ENCODE measurements at places on chromosomes 7 and 10.

DNA sequence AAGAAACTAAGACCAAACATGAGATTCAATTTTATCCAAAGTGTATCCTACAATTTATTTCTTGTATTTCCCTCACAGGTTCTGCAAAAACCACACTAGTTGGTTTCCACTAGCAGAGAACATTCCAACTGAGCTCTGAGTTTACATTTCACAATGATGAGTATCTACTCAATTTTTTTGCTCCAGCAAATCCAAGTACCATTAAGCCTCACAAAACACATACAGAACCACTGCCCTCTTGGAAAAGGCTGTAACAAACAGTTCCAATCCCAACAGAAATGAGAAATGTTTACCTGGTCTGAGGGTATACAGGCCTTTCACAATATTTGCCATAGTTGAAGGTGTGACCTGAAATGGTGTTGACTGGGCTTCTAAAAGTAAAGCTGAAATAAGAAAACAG lies 59.9 kb downstream of the CACUL1 start:
- no peak for DNase-seq

DNA sequence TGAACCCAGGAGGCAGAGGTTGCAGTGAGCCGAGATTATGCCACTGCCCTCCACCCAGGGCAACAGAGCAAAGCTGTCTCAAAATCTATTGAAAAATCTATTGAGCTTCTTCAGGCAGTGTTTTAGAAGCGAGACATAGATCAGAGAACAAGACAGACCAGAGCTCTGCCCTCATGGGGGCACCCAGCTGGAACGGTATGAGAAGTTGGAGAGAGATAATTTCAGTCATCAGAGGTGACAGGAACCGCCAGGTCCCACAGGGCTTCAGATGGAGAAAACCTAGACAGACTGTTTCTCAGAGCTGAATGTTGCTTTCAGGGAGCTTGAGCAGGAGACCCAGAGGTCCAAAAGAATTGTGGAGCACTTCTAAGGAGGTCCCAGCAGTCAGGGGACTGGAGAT lies 14.2 kb upstream of the GTF2IRD1 start:
- no peak for DNase-seq

GRCh38 chr10:5291501-5292195 lies 73.1 kb upstream of the UCN3 start:
- no peak for DNase-seq

- no peak for DNase-seq
Measured at GRCh38 chr7:2520761-2521290, 1.3 kb downstream of the LFNG start.

GRCh38 chr7:18860221-18860620 lies 257.2 kb downstream of the TWIST1 start:
- DNase-seq: no peak

DNA sequence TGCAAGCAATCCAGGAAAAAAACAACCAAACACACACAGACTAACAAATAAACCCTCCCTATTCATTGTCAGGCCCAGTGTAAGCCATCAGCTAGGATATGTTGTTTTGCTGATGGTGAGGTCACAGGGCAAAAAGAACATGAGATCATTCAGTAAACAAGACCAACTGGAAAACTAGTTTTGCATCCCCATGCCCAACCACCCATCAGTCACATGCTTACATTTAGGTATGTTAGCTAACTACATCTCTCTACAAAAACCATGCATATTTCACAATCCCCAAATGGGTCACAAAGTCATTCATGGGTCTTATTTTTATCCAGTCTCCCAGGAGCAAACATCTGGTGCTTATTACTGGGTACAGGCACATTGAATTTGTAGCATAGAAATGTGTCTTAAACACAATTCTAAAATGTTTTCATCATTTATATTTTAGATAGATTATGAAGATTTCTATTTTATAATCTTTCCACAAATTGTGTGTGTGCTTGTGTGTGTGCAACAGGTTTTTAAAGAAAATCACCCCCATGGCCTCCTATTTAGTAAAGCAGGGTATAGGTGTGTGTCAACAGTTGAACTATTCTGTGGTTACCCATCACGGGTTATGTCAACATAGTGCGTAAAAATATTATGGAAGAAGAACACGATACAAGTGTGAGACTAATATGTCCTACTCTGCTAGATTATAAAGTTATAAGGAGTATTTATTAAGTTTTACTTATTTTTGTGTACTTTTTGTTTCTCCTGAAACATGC lies 103.8 kb upstream of the AKR1E2 start:
- DNase-seq: no peak

DNA sequence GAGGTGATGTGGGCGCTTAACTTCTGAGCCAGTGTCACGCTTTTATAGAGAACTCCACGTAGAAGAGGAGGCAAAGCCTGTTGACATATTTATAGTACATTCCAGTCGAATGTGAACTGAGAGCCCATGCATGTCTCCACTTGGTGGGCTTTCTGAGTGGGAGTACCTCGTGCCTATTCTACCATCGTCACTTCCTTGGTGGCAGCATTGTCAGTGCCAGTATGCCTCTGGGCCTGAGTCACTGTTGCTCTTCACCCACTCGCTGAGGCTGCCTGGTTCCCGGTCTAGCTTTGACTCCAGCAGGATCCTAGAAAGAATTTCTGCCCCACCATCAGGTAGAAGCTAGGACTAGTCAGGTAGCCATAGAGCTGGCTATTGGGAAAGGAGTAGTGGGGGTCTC lies 30.0 kb upstream of the CDH23 start:
- no peak for DNase-seq

GRCh38 chr7:117674617-117675016 lies 194.8 kb downstream of the CFTR start:
- no peak for DNase-seq

- no peak for DNase-seq
Measured at GRCh38 chr7:64990216-64990615, 620 bp downstream of the ZNF117 start.

DNA sequence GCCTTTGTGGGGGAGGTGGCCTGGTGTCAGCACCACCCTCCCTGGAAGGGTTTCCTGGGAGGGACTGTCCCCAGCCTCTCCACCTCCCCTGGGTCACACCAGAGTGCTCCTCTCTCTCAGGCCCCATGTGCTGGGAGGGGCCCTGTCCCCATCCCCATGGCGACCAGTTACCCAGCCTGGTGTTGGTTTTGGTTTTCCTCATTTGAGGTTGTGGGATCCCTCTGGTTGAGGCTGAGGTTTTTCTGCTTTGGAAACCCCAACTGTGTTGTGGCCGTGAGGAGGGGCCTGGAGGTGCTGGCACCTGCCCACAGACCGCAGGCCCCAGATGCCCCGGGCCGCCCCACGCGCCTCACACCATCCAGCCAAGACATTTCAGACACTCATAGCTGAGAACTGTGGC lies 106.3 kb downstream of the GRK5 start:
- DNase-seq: no peak

DNA sequence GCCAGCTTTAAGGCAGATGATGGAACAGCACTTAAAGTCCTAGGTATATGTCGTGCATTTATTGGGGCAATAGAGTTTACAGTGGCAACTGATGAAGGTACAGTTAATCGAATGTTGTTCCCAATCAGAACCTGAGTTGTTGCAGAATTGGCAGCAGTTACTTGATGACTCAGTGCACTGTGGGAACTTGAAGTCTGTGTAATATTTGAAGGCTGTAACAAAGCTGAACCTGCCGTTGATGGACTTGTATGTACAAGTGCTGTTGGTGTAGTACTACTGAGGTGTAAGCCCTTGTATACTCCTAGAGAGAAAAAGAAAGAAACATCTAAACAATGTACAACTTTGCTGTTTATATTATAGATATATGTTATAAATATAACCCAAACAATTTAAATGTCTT lies 75.3 kb downstream of the EPC1 start:
- no peak for DNase-seq

GRCh38 chr7:8386926-8387550 lies 46.4 kb upstream of the NXPH1 start:
- DNase-seq: no peak

- peak; percentile 6 for DNase-seq
Measured at GRCh38 chr7:104552102-104552501, 223.7 kb downstream of the LHFPL3 start.

DNA sequence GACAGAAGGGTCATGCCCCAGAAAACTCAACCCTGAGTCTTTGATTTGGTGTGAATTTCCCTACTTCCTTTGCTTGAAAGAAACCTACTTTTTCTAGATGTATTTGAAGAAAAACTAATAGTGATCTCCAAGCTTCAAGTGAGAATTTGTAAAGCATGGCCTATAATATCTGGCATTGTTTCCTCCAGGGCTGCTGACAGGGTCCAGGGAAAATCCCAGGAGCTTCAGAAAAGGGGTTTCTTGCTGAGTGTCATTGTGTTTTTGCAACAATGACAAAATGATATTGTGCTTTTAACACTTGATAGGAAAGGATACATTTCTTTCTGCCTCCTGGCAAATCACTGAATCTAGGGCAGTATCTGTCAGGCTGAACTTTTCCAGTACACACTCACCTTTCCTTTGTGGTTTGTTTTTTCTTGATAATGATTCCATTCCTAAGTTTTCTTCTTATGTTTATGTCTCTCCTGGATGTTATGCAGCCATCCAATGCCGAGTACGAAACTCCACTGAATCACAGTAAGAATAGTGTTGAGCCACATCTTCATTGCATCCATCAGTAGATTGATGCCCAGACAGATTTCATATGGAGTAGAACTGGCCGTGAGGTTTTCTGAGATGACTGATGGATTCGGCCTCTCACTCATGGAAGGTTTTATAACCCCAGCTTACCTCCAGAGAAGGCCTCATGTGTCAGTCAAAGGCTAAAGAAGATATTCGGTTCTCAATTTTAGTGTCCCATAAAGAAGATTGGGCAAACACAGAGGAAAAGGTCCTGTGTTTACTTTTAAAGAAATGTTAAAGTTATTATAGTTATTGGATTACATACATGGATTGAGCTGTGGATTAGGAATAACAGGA lies 76.9 kb upstream of the STEAP1B start:
- no peak for DNase-seq

- DNase-seq: no peak
Measured at GRCh38 chr7:75055830-75056772, 17.5 kb downstream of the RCC1L start.

GRCh38 chr7:149669121-149669818 lies 104.1 kb downstream of the ZNF467 start:
- DNase-seq: no peak

GRCh38 chr7:54802841-54803240 lies 43.8 kb upstream of the SEC61G start:
- DNase-seq: no peak

DNA sequence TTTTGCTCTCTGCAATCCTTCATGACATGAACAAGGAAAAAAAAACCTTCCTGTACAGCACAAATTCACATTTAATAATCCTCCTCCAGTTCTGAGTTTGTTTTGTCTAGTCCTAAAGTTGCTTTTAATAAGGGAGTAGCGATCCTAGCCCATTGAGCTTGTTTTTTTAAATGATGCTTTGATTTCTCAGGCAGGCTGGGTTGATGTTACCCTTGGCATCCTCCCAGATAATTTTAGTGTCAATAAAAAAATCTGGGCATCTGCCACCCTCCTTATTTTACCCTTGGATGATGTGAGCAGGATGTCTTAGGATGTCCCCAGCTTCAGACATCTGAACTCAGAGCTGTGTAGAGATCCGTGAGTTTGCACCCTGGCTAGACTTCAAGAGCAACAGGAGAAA lies 33.9 kb upstream of the PROSER2 start:
- DNase-seq: no peak

GRCh38 chr7:150756858-150757257 lies 19.6 kb downstream of the GIMAP5 start:
- peak; percentile 29 for DNase-seq

GRCh38 chr7:143042159-143042789 lies 9.9 kb upstream of the OR6V1 start:
- DNase-seq: no peak

- no peak for DNase-seq
Measured at GRCh38 chr10:70300908-70301597, 17.2 kb upstream of the NPFFR1 start.

- no peak for DNase-seq
Measured at GRCh38 chr10:123751342-123752134, 85.4 kb downstream of the GPR26 start.

GRCh38 chr10:125538947-125539731 lies 143.8 kb downstream of the TEX36 start:
- DNase-seq: no peak

- DNase-seq: no peak
Measured at GRCh38 chr7:130781346-130781745, 47.3 kb upstream of the KLF14 start.

DNA sequence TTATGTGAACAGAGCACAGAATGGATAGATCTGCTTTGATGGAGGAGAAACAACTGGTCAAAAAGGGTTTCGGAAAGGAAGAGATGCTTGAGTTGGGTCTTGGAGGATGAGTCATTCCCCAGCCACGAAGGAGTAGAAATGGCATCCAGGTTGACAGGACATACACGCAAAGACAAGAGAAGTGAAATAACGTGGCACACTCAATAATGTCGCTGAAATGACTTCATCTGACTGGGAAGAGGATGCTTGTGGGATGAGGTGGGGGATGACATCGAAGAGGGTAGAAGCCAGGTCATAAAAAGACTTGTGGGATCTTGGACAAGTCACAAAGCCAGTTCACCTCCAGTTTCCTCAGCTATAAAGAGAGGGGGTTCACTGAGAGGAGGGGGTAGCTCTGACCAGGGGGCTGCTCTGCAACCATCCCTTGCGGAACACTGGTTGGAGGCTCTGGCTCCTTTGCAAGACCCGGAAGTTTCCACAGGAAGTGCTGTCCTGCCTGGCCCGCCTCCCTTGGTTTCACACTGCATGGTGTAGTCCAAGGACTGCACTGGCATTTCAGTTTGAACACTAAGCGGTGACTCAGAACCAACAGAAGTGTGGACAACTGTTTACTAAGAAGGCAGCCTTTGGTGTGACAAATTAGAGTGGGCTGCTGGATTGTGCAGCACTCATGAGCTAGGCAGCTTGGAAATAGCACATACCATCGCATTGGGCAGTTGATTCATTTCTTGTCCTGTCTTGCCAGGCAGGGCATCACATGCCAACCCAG lies 189.9 kb upstream of the ADO start:
- DNase-seq: no peak

GRCh38 chr10:44492678-44493077 lies 107.8 kb upstream of the CXCL12 start:
- DNase-seq: no peak

DNA sequence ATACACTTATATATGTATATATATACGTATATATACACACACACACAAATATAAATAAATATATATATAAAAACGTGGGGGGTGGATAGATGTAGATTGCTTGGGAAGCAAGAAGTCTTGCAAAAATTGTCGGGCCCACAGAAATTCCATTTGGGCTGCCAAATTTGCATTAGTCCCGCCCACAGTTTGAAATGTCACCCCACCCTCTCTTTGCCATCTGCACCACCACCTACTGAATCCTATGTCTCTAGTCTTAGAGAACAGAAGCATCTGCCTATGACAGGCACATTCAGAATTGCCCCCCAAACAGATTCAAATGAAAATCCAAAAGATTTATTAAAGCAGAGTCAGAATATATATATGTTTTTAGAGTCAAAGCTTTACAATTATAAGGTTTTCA lies 25.6 kb upstream of the CACNA2D1 start:
- DNase-seq: no peak
